ENCODE measurements at places on chromosomes 5 and 9.

DNA sequence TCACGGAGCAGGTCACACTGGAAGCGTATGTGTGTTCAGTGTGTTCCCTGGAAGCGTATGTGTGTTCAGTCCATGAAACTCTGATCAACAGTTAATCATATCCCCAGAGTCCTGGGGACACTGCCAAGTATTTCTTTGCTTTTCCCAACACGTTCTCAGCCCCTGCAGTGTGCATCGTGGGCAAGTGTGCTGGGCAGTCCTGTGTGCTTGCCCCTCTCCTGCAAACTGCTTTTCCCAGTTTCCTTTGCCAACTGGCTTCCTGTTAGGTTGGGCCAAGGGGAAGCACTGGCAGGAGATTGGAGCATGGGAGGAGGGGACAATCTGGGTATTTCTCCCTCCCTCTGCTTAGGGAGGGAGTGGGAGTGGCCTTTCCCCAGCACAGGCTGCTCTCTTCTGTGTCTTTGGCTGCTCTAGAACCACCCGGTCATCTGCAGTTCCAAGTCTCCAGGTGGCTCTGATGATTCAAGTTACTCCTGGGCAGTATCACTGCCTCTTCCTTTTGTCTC, 36.8 kb upstream of the NEK6 start:
- peak; percentile 43 for DNase-seq

DNA sequence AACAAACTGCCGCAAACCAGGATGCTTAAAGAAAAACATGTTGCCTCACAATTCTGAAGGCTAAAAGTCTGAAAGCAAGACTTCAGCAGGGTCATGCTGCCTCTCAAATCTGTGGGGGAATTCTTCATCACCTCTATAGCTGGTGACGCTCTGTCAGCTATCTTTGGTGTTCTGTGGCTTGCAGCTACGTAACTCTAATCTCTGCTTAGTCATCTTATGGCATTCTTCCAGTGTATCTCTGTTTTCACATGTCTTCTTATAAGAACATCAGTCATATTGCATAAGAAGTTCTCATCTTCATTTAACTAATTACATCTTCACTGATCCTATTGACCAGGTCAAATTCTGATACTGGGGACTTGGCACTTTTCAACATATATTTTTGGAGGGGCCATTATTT, 243.0 kb downstream of the CDH10 start:
- DNase-seq, result peak; percentile 69

DNA sequence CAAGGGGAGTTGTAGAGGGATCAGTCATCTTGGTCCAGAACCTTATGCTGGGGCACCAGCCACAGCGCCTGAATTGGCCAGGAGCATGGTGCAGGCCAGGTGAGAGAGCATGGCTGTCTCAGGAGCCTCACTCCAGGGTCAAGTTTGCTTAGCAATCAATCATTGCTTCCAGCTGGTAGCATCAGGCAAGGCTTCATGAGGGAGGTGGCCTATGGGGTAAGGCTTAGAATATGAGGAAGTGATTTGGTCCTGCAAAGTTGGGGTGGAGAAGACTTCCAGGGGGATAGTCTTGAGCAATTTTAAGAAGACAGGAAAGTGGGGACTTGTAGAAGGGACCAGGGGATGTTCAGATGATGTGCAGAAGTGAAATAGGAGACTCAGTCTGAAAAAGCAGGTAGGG, 53.9 kb upstream of the PITX1 start:
- DNase-seq, result no peak

GRCh38 chr5:124459984-124460383, 286.5 kb downstream of the ZNF608 start:
- no peak for DNase-seq

DNA sequence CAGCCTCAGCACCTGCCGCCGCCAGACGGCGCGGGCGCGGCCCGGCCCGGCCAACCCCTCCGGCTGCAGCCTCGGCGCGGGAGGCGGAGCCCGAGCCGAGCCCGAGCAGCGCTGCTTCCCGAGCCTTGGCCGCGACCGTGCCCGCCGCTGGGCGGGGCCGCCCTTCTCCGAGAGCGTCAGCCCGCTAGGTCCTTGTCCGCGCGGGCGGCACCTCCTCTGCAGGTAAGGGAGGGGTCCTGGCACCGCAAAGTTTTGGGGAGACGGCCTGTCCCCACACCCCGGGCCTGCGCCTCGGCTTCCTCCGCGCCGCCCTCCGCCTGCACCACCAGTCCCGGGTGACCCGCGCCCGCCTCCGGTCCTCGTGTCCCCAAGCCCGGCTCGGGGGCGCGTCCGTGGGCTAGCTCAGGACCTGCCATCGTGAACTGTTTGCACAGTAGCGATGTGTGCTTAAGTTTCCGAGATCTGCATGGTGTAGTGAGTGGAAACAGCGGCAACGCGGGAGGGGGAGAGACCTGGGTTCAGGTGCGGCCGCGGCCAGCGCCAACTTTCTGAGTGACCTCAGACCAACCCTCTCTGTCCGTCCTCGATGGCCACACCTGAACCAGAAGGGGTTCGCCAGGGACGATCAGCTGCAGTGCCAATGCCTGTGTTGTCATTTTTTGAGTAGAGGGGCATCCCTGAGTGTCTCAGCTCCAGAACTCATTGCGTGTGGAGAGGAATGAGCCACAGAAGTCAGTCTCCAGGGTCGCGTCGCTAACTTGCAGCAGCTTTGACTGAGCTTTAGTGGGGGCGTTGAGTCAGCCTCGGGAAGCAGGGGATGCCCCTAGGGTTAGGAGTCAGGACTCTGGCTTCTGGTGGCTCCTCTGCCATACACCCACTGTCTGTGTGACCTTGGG, at the start of gene FRMPD1:
TSS of gene FRMPD1 (plus strand) at position 82 of the 896 bp plus-strand sequence. CDS start 41,688 bp downstream, outside the sequence.
- peak; percentile 22 for DNase-seq

DNA sequence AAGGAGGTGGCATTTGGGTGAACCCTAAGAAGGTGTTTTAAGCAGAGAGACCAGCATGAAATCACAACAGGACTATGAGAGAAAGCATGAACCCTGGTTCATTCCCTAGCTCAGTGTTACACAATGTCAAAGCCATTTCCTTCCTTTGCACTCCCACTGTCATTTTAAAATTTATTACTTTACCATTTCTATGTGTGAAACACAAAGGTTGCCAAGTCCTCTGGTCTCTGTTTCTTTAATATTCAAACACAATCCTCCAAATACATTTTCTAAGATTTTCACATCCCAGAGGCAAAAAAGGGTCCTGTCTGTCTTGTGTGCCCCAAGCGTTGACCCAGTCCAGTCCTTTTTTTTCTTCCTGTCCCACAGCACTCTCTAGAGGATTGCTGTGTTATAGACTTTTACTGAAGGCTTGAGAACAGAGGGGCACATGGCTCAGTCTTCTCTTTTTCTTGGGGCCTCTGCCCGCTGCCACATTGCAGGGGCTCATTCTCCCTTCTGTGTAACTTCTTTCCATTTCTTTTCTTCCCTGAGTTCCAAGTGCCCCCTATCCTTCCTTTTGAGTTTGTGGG, 78.6 kb upstream of the SLC28A3 start:
- no peak for DNase-seq

DNA sequence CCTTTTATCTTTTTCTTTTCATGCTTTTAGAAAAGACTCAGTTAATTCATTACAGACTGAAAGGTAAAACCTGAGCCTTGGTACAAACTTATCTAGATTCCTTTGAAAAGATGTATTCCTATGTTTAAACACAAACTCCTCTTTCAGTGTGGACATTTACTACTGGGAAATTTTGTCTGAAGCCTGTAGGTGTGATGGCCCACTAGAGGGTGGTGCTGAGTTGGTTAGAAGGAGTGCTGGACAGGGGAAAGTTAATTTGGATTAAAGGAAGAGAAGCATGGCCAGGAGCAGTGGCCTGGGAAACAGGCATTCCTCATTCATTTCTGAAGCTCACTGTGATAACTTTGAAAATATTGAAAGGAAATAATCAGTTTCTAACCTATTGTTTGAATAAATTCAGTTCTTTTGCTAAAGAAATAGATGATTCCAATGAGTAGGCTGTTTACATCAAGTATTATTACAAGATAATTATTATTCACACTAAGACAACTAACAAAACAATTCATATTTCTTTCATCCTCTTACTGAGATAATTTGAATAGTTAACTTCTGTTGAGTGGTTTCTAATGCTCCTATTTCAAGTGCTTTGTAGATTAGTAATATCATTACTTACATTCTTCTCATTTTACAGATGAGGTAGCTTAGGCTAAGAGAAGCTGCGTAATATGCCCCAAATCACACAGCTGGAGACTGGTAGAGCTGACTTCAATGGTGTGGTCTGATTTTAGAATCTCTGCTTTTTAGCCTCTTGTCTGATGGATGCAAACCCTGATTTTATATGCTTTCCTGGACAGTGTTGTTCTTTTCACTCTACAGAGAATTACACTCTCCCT, 150.9 kb downstream of the ADGRV1 start:
- DNase-seq, result peak; percentile 51

DNA sequence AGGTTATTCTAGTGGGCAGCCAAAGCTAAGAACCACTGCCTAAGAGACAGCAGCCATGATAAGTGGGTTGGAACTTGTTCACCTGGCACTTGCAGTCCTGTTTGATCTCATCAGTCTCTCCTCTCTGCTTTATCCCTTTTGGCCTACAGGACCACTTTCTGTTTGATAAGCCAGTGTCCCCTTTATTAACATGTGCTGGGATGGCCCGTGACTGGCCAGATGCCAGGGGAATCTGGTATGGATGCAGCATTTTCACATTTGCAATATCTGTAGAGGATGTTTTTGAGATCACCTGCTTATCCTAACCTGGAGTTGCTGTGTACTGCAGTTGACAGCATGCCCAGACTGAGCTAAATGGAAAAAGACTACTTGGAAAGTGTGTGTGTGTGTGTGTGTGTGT, 23.6 kb downstream of the CKMT2 start:
- DNase-seq, result no peak

DNA sequence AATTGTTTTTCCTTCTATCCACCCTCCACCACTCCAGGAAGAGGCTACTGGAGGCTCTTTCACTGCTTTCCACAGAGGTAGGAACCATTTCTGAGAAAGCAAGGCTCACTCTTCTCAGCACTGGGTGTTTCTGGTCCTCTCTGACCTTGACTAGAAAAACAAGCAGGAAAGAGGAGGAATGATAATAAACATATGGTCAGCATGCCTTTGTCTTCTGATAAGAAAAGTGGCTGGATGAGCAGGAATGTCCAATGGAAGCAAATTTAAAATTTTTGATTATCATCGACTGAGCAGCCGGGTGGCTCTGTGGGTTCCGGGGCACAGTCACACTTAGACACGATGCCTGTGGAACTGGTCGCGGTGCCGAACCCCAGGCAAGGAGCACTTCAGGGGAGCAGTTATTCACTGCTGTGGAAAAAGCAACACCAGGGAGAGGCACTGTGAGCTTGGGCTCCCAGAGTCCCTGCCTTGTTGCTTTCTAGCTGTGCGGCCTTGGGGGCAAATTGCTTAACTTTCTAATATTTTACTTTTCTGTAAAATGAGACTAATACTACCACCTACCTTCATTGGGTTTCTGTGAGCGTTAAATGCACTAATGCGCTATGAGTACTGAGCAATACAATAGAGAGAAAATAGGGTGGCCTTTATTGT, 157.0 kb upstream of the LHFPL2 start:
- no peak for DNase-seq

DNA sequence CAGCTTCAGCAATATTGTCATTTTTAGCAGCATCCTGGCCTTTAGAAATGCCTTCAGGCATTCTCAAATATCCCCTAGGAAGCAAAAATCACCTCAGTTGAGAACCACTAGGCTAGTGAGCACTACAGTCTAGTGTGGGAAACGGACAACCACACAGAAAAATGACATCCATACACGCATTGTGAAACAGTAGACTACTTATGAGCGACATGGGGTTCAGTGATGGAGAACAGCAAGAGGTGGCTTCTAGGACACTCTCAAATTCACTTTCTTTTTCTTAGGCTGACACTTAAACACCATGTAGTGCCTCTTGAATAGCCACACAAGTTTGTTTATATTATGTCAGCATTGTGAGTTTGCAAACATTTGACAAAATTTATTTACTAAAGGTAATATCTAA, 203.0 kb downstream of the KDM4C start:
- DNase-seq, result no peak

GRCh38 chr5:158676642-158677469, 422.9 kb downstream of the EBF1 start:
- DNase-seq, result no peak

- DNase-seq, result no peak
These were observed 86.6 kb downstream of the MUSK start for GRCh38 chr9:110755179-110755578.

DNA sequence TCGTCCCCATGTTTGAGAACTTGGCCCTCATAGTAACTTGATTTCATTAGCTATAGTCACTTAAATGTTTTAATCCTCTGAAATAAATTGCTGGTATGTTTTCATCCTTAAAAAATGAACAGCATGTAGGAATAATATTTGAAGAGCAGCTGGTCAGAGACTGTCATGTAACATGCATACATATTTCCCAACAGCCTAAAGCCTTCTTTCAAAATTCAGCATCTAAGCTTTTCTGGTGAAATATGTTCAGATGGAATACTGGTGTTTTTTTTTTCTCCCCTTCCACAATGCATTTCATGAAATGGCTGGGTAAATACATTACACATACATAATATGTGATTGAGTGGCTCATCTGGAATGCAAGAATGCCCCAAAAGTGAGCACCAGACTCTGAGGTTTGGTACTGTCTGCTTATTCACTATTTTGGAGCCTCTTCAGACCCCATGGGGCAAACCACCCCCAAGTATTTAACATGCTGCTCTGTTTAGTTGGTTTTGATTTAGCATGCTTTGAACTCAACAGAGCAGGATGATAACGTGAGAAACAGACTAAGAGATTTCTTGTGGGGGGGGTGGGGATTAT, 94.0 kb downstream of the SMARCA2 start:
- peak; percentile 97 for DNase-seq

DNA sequence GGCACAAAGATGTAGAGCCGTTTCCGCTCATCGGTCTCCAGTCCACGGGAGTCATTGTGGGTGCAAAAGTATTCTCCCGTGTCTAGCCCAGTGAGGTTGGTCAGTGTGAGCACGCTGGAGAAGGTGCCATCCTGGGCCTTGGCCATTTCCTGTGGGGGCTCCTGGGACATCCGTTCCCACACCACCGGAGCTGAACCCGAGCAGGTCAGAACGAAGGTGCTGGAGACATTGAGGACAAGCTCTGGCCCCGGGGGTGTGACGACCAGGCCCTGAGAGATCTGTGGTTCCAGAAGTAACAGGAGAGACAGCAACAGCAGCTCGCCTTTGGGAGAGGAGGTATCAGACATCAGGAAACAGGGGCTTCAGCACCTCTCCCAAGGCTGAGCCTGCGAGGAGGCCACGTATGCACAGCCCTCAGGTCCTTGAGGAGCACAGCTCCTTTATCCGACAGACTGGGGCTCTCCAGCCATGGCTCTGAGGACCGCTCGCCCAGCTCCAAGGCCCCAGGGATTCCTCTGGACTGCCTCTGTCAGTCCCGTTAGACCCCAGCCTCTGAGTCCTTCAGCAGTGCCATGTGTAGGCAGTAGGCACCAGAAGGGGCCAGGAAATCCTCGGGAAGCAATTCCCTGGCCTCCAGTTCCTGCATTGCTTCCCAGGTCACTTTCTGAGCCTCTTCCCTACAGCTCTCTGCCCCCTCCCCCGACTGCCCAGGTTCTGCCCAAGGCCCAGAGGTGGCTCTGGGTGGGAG, 19.9 kb downstream of the PDGFRB start:
- DNase-seq, result no peak

- no peak for DNase-seq
These were observed 5.6 kb downstream of the S1PR3 start for GRCh38 chr9:88996921-88997235.
